Transverse colon (tissue), 4 donors: ENCODE measurements at places on chromosomes 2 and 18. TPM values are rescaled to one million over a fixed set of nuclear protein-coding genes. Genes with fewer than 3 reads are reported as not detected.
A peak's percentile ranks its signal among the peaks of the same experiment; 100 is the strongest.

DNA sequence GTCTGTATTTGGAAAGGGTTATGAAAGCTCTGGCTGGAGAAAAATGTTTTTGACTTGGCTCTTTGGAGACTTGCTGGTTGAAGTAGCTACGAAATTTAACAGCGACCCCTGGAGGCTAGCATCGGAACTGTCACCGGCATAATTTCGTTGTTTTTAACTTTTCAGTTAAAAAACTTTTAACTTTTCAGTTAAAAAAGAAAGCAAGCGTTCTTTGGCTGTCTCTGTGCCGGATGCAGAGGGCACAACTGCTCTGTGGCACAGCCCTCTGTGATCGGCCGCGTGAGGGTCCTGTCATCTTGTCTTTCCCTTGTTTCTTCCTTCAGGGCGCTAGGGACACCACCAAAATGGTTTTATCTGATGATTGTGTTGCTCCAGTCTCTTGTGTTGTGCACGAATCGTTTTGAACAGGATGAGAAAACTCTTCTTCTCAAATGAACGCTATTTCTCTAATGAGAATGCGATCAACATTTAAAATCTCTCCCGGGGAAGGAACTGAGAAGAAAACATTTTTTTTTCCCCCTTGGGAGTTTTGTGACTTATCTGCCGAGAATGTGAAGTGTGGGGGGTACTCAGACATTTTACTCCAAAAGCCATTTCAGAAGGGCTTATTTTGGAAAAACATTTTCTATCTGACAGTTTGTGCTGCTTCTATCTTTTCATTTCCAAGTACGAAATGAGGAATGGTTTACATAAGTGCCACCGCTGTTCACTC is 57.1 kb downstream of the ADCYAP1 start:
- DNase-seq, result peak; percentile 29

- DNase-seq, result no peak
These were observed 135.9 kb downstream of the NCK2 start for GRCh38 chr2:105880637-105881036.

- no peak for DNase-seq
These were observed 118.2 kb downstream of the PAX3 start for GRCh38 chr2:222180619-222181018.

- peak; percentile 41 for DNase-seq
These were observed 14.9 kb downstream of the MRPS9 start for GRCh38 chr2:105052773-105053172.

DNA sequence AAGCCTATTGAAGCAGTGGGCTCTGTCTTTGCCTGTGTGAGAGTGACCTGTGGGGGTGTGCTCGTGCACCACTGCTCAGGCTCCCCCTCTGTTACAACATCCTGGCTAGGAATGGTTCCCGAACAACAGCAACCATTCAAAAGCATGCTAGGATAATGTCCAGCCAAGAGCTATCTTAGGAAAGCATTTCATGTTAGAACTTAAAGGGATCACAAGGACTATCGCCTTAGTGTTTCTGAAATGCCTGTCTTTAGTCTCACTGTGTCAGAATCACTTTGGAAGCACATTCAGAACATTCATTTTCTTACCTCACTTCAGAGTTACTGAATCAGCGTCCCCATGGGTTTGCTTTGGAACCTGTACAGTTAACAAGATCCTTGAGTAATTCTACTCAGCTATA is 134.9 kb upstream of the DSEL start:
- DNase-seq, result no peak

GRCh38 chr2:17251171-17251570 is 267.1 kb downstream of the RAD51AP2 start:
- DNase-seq, result no peak

GRCh38 chr2:85053802-85054201 is 79.4 kb upstream of the TCF7L1 start:
- DNase-seq, result peak; percentile 79

DNA sequence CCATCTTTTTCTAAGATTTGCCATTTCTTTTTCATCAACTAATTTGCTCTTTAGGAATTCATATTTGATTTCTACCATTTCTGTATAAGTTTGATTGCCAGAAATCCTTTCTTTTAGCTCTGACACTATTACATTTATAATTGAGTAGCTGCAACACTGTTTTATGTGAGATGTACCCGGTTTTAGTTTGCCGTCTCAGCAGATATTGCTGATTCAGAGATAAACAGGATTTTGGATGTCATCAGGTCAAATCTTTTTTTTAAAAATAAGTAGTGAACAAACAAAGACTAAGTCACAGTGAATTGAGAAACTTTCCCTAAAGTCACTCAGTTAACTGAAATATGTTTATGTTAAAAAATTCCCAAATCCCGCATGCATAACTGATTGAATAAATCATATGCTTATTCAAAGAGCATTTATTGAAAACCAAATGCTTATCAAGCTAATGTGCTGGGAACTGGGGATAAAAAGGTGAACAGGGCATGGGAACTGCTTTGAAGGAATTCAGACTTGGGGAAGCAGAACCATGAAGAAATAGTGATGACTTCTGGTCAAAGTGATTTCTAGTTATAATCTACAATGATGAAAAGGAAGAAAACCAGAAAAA is 19.5 kb upstream of the CCDC102B start:
- DNase-seq, result no peak

DNA sequence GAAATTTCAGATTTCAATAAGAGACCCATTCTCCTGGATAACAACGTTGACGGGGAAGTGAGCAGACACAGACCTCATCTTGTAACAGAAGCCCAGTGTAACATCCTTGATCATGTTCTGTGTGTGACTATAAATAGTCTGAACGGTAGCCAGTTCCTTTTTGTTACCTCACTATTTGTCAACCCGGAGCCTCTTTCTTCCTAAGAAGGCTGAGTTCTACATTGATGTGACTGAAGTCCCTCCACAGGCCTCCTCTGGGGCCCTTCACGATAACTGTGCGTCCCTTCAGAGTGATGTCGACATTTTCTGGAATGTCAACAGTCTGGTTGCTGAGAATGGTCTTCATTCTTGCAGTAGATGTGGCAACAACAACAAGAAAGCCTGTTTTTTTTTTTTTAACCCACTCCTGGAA is 6.3 kb upstream of the PLEKHM3 start:
- DNase-seq, result no peak

- no peak for DNase-seq
These were observed 14.8 kb upstream of the CNDP1 start for GRCh38 chr18:74519320-74520095.

DNA sequence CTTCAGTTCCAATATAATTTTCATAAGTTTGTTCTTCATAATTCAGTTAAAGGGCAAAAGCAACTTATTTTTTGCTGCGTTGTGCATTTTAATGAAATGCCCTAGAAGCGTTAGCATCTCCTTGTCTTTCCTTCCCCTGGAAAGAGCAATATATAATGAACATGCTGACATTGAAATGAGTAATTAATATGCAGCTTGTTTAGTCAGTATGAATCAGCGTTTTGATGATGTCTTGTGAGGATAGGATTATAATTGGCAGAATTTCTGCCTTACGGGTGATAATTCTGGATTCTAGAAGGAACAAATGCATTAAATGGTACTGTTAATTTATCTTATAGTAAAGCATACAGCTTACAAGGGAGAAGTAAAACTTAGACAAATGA is 152.3 kb upstream of the MMADHC start:
- DNase-seq, result no peak

GRCh38 chr2:173238385-173238784 is 116.3 kb upstream of the CDCA7 start:
- DNase-seq, result no peak

- no peak for DNase-seq
These were observed 316.4 kb downstream of the AGAP1 start for GRCh38 chr2:235810252-235810651.

- peak; percentile 24 for DNase-seq
These were observed 6.8 kb upstream of the NR4A2 start for GRCh38 chr2:156339110-156339847.

DNA sequence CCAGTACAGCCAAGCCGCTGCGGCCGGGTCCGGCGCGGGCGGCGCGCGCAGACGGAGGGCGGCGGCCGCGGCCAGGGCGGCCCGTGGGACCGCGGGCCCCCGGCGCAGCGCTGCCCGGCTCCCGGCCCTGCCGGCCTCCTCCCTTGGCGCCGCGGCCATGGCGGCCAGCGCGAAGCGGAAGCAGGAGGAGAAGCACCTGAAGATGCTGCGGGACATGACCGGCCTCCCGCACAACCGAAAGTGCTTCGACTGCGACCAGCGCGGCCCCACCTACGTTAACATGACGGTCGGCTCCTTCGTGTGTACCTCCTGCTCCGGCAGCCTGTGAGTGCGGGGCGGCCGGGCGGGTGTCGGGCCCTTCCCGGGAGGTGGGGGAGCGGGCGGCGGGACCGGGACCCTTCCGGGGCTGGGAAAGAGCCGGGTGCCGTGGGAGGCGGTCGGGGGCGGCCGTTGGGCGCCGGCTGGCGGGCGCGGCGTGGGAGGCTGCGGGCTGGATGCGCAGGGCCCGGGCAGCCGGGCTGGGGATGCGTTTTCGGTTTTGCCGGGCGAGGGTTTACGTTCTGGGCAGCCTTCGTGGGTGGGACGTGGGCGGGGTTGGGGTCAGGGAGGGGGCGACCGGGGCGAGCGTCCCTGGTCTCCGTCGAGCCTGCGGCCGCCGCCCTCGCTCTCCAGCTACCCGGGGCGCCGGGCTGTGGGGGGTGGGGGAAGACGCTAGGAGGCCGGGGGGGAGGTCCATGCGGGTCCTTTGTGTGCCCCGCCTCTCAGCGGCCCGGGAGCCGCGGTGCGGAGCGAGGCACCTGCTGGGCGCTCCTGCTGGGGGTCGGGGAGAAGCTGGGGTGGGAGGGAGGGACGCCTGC is 537 bp downstream of the AGFG1 start:
- peak; percentile 46 for DNase-seq

- DNase-seq, result no peak
These were observed 822 bp downstream of the PSMG2 start for GRCh38 chr18:12703664-12704063.

DNA sequence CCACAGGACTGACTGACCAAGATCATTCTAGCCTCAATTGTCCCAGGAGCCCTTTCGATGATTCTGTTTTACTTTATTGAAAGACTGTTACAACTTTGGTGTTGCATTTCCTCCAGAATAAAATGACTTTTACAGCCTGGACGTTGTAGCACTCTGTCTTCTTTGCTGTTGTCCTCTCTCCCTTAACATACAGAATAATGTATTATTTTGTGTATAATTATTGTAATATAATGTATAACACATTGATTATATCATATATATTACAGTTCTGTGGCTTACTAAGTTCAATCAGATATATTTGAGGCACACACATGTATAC is 380 bp upstream of the FANCL start:
- DNase-seq, result no peak

GRCh38 chr2:53945538-53945937 is 25.3 kb downstream of the PSME4 start:
- DNase-seq, result no peak

DNA sequence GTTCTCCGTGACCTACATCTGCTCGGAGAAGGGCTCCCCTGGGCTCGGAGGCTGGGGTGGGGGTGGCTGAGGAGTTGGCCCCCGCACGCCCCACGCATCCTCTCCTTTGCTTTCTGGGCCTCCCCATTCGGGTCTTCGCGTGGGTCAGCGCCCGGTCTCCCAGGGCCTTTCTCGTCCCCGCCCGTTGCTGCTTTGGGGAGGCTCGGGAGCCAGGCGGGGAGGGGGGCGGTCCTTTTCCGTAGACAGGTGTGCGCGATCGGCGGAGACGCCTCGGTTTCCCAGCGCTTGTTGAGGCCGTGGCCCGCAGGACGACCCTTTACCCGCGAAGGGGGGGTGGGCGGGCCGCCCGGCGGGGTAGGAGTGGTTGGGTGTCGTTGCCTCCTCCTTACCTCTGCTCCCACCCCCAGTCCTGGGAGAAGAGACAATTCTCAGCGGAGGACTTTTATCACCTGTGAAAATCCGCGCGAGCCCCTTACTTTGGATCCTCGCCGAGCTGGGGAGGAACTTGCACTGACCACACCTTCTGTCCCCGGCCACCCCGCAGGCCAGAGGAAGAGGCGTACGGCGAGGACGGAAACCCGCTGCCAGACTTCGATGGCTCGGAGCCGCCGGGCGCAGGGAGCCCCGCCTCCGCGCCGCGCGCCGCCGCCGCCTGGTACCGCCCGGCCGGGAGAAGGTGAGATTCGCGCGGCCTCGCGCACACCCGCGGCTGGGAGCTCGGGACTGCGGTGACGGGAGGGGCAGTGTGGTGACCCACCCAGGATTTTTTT is 2.6 kb downstream of the ADCYAP1 start:
- DNase-seq, result no peak

DNA sequence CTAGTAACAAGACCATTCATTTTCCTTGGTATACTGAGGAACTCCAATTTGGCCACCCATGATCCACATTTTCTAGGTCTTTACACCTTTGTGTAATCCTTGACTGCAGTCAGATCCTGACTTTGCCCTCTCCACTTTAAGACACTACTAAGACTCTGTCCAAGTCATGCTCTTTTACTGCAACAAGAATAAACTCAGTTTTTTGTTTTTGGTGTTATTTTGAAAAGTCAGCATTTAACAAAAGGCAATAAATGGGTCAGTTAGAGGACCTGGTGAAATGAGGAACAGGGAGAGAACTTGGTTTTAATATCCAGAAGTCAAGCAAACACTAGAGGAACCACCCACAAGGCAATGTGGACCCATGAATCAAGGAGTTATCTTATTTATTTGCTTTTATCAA is 252.2 kb upstream of the RBBP8 start:
- DNase-seq, result no peak

DNA sequence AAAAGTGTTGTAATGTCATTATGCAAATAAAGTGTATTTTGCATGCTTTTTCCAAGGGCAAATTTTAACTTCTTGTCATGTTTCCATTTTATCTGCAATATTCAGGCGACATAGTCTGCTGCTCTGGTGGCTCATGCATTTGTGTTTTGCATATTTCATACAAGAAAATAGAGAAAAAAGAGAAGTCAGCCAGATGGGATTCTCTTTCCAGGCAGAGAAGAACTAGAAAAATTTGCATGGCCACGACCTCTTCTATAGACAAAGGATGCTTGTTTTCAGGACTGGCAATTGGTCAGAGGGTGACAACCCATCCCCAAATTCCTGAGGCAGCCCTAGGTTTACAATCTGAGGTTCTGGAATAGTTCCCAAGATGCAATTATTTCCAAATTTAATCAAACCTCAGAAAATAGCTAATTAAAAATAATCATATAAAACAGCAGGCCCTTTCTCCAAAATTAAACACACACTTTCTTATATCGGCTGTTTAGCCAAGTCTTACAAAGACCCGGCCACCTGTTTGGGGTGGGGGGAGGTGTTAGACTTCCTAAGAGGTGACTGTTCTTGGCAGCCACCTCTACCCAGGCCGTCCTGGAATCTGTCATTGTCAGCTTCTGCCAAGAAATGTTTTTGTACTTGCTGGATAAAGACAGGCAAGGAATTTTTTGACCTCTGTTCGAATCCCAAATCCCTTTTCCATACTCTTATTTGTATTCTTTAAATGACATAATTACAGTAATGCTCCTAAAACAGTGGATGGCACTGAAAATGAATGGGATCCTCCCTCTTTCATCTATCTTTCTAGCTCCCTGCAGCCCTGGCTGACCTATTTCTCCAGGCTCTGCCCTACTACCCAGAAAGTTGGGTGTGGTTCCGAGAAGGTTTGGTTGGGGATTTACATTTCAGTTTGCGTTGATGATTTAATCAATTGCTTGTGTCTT is 20.8 kb upstream of the SOS1 start:
- DNase-seq, result no peak

RGPD8 gene
- total RNA-seq, result 32.4 TPM

CAB39 gene
- total RNA-seq, result 137 TPM

ELMOD3 gene
- total RNA-seq, result 13.3 TPM

TMEM247 gene
- not detected for total RNA-seq

PLGLB1 gene
- not detected for total RNA-seq

LIMS3 gene
- total RNA-seq, result 4.2 TPM

MALL gene
- total RNA-seq, result 205 TPM

CCL20 gene
- total RNA-seq, result 4.5 TPM

INPP1 gene
- 22.1 TPM for total RNA-seq

MERTK gene
- 28.6 TPM for total RNA-seq

TUBA4B gene
- not detected for total RNA-seq

CHST9 gene
- 0.80 TPM for total RNA-seq

GPR148 gene
- total RNA-seq, result not detected
